ENCODE measurements at places on chromosomes 7 and 10.

DNA sequence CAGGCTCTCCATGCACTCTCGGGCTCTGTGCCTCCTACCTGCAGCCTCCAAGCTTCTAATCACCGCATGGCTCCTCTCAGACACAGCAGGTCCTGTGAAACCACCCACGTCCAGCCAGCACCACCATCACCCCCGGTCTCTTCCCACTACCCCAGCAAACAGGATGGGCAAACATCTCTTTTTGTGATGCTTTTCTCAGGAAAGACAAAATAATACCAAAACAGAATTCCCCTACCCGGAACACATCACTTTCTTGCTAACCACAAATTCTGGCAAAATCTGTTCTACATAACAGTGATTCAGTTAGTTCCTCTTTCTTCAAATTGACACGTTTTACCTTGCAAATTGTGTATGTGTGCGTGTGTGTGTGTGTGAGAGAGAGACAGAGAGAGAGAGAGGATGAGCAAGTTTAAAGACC, 6.5 kb downstream of the SNX8 start:
- no peak for DNase-seq

- no peak for DNase-seq
These were observed 84.7 kb upstream of the KDM7A start for GRCh38 chr7:140261522-140261921.

DNA sequence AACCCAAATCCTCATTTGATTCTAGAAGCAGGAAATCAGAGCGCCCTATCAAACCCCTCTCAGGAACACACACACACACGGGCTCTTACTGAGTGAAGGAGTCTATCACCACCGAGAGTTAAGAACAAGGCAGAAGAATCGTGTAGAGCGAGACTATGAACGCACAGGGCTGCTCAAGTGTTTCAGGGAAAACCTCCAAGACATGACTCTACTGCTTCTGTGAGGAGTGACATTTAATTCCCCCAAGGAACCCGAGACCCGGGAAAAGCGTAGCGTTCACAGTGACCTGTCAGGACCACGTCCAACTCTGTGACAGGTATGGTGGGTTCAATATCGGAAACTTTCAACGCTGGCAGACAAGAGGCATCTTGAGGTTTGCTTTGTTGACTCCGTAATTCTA, 21.6 kb downstream of the PITRM1 start:
- DNase-seq, result no peak

DNA sequence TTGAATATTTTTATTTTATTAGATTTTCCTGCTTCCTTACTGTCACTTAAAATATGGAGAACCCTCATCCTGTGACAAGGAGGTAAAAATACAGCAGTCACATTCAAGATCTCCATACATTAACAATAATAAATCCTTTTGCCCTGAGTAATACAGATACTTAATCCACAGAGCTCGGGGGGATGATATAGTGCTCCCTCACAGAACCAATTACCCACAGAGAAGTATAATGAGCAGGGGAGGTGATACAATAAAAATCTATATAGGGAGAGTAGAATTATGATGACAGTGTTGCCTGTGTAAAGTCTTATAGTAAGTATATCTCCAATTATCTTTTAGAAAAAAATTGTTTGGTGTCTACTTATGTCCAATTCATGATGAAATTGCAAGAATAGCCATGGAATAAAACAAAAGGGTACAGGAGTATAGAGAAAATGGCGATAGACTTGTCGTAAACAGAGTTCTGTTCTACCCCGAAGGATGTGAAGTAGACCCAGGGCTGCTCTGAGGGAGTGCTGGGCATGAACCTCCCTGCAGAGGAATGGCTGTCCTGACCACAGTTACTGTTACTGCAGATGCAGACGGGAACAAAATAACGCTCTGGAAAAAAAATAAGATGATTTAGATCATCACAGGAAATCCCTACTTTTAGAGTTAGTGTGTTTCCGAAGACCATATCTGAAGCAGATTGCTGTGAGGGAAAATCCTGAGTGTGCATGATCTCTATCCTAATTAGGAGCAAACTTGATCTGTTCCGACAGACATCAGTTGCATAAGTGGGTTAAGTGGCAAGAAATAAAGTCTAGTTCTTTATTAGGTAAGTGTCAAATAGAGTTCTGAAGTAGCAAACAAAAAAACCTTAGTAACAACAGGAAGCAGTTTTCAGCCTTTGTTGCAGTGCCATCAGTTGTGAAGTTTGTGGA, 123.7 kb downstream of the KAT6B start:
- no peak for DNase-seq

DNA sequence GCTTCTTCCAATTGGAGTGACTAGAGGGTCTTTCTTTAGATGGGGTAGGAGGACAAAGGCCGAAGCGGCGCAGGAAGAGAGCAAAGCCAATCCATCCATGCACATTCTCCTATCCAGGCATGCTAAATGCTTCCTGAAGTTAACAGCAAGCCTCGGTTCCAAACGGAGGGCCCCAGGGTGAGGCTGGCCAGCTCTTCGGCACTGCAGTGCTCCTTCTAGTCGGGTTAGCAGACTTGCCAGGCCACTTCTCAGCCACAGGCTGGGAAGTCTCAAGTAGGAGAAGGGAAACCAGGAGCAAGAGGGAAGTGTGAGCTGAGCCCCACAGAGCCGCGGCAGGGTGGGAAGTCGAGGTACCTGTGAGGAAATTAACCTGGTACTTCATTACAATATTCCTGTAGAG, 253.8 kb upstream of the INHBA start:
- no peak for DNase-seq

DNA sequence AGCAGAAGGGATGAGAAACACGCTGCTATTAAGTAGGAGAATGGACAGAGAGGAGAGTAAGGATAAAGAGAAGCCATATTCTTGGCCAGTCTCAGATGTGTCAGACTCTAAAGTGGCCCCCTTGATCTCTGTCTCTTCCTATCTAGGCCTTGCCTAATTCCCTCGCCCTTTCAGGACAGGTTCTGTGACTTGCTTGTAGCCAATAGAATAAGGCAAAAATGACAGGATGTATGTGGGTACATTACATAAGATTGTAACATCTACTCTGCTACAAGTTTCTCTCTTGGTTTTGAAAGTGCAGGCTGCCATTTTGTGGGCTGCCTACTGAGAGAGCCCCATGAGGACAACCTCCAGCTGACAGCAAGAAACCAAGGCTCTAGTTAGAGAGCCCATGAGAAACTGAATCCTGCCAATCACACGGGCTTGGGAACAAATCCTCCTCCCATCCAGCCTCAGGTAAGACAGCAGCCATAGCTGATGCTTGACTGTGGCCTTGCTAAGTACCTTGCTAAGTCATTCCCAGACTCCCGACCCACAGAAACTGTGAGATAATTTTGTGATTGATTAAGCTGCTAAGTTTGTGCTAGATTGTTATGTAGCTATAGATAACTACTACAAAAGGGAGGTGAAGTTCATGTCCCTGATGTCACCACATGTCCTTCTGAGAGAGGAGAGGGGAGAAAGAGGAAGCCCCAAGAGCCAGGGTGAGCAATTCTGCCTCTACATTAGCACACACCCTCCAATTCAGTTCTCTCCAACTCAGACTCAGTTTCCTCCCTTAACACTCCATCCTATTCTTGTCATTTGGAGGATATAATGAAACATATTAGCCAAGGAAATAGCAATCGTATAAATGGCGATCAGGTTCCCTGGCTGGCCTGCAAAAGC, 185.5 kb downstream of the SGMS1 start:
- DNase-seq, result no peak

DNA sequence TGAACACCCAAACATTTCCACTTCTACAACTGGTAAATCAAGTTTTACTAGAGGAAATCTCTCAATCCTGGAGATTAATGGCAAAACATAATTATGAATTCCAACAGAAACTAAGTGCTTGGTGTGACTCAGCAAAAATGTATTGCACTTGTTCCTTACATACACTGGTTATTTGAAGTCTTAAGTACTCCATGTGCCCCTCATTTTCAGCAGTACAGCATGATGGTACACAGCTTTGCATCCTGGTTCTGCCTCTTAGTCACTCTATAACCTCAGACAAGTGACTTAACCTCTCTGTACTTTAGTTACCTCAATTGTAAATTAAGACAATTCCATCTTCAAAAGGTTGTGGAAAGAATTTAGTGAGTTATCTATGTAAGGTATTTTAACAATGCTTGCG, 12.9 kb downstream of the SLC16A12 start:
- peak; percentile 33 for DNase-seq

DNA sequence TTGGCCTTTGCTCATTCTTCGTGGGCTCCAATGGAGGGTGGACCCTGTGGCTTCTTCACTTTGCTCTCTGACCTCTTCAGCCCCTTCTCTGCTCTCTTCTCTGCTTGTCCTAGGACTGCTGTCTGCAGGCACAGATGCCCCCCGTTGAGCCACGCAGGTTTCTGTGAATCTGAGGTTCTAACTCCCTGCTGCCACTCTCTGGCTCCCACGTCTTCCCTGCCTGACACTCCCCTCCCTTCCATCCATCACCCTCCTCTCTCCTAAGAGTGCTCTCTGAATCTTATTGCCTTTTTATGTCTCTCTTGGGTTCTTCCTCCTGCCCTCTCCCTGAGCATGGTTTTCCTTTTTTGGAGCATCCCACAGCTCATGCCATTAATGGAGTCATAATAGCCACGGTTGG, 499.5 kb upstream of the GALNT17 start:
- DNase-seq, result no peak

- peak; percentile 86 for DNase-seq
These were observed 160.2 kb downstream of the IPMK start for GRCh38 chr10:58107506-58107905.

DNA sequence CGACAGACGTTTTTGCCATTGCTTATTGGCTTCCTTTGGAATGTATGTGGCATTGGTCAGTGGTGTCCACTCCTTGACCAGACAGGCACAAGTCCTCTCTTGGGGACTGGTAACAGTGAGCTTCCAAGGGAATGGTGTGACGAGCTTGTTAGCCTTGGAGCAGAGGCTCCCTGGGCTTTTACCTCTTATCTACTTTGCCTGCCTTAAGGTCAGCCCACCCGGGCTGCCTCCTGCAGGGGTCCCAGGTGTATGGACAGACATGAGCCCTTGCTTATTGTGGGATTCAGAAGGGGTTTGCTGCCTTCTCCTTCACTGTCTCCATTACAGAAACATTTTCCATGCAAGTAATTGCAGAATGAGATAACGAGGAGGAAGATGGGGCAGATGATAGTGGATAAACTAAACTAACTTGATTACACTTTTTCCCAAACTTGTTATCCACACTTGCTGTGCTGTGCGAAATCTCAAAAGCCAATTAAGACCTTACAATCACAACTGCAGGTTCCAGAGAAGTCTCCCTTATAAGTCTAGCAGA, 29.7 kb downstream of the PLPP4 start:
- no peak for DNase-seq

DNA sequence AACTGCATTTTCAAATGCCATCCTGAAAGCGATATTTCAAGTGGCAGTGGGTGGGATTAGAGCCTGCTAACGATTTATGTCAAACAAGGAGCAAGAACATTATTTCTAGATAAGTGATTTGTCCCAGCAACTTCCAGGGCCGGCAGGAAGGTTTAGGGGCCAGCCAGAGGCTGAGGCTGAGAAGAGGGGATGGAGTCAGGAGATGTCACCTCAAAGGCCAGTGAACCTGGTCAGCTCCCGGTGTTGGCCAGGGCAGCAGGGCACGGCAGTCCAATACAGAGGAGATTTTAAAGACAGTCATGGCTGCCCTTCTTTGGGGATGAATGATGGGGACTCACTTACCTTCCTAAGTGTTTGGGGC, 105.7 kb upstream of the PPIF start:
- no peak for DNase-seq

DNA sequence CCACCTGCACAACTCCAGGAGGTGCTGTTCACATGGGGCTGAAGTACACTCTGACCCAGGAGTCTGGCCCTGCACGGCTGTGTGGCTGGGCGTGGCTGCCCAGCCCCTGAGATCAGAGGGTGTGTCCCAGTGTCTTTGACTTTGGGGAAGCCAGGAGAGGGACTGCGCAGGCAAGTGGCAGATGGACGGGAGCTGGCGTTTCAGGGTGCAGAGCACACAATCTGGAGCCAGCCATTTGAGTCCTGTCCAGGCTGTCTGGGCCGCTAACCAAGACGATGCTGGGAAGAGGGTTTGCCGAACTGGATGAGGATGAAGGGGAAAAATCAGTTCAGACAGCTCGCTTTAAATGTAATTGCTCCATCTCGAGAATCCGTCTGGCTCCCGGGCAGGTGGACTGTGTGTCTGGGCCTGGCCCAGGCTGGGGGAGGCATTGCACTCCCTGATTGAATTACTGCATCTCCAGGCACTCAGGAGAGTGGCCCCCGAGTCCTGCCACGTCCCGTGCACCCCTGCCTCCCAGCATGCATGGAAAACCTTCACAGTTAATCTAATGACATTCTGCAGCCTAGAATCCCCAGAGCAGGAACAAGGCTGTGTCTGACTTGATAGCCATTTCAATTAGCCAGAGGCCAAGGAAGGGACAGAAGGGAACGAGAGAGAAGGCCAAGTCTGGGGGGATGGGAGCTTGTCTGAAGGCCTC, 120.8 kb upstream of the NANOS1 start:
- DNase-seq, result no peak

DNA sequence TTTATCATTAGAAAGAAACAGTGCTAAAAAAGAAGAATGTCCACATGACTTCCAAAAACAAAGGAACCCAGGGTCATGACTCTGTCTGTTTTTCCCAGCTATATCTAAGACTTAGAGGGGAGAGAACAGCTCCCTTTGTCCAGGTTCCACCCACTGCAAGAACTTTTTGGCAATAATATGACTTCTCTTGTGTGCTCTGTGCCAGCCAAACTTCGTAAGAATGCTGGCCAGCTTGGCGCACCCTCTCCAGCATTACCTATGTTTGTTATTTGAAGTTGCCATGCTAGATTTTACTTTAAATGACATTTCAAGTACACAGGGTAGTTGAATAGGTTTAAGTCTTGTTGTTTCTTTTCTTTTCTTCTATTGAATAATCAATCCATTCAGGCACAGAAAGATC, 371.4 kb downstream of the KCNMA1 start:
- no peak for DNase-seq

GRCh38 chr7:114481999-114482398, 67.4 kb downstream of the FOXP2 start:
- peak; percentile 19 for DNase-seq

- no peak for DNase-seq
These were observed 146.2 kb upstream of the MTPN start for GRCh38 chr7:136123352-136123751.

DNA sequence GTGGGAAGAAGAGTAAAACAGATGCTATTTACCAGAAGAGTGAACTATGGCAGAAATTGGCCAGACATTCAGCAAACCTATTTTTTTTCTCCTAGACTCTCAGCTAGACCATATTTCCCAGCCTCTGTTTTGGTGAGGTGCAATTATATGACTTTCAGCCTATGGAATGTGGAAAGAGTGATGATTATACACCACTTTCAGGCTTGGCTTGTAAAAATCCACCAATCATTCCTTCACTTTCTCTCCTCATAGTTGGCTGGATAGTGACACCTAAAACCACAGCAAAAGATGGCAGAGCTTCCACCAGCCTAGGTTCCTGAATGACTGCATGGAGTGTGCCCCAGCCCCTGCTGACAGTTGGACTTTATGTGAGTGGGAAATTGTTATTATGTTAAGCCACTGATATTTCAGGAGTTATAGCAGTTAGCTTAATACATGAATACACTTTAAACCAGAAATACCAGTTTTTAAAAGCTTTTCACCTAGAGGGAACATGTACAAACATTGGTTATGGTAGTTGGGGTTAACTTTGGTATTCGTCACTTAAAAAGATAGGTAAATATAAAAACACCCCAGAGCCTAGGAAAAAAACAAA, 19.1 kb upstream of the TNKS2 start:
- no peak for DNase-seq
